ENCODE measurements at places on chromosomes 4 and X.

- no peaks in the 10 kb centered on the region for H3K4me1 ChIP-seq
- no peak for DNase-seq
- no peaks in the 10 kb centered on the region for H3K36me3 ChIP-seq
- H3K4me3 ChIP-seq: no peak overlapping the region
- no peak overlapping the region for H3K27ac ChIP-seq
- no peaks in the 10 kb centered on the region for H3K27me3 ChIP-seq
Observed at GRCh38 chr4:3851881-3852280, 85.7 kb downstream of the ADRA2C start.

GRCh38 chrX:114267142-114267541, 316.7 kb upstream of the HTR2C start:
- no peak for DNase-seq
- no peaks in the 10 kb centered on the region for H3K27me3 ChIP-seq
- H3K4me1 ChIP-seq: no peaks in the 10 kb centered on the region
- no peak overlapping the region for H3K4me3 ChIP-seq
- no peaks in the 10 kb centered on the region for H3K36me3 ChIP-seq
- H3K27ac ChIP-seq: no peak overlapping the region

GRCh38 chrX:49242545-49243066, 7.3 kb downstream of the CCDC22 start:
- H3K27me3 ChIP-seq: peaks cover 4% of the 10 kb centered on the region
- no peak overlapping the region for H3K27ac ChIP-seq
- no peaks in the 10 kb centered on the region for H3K4me1 ChIP-seq

GRCh38 chr4:86927843-86928395, 6.9 kb upstream of the AFF1 start:
- no peak for DNase-seq
- H3K4me1 ChIP-seq: no peaks in the 10 kb centered on the region
- no peak overlapping the region for H3K27ac ChIP-seq
- no peaks in the 10 kb centered on the region for H3K27me3 ChIP-seq
- no peaks in the 10 kb centered on the region for H3K36me3 ChIP-seq
- no peak overlapping the region for H3K4me3 ChIP-seq

- no peak overlapping the region for H3K4me3 ChIP-seq
- no peaks in the 10 kb centered on the region for H3K4me1 ChIP-seq
Observed at GRCh38 chr4:36214735-36215485, 29.4 kb downstream of the ARAP2 start.

DNA sequence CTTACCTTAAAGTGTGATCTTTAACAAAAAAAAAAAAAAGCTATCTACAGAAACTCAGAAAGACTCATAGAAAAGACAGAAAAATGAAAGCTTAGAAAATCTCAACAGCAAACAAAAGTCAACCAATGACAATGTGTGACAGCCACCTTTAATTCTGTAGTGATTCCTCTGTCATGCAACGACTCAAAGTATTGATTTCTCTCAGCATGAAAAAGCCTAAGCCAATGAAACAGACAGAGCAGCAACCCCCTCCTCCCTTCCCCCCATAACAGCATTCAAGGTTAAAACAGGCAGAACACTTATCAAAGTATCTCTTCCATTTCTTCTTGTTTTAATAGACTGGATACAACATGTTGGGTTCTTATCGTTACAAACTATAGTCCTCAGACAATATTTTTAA, 112.5 kb downstream of the MAB21L2 start:
- H3K4me1 ChIP-seq: no peaks in the 10 kb centered on the region
- DNase-seq: no peak
- no peaks in the 10 kb centered on the region for H3K36me3 ChIP-seq

DNA sequence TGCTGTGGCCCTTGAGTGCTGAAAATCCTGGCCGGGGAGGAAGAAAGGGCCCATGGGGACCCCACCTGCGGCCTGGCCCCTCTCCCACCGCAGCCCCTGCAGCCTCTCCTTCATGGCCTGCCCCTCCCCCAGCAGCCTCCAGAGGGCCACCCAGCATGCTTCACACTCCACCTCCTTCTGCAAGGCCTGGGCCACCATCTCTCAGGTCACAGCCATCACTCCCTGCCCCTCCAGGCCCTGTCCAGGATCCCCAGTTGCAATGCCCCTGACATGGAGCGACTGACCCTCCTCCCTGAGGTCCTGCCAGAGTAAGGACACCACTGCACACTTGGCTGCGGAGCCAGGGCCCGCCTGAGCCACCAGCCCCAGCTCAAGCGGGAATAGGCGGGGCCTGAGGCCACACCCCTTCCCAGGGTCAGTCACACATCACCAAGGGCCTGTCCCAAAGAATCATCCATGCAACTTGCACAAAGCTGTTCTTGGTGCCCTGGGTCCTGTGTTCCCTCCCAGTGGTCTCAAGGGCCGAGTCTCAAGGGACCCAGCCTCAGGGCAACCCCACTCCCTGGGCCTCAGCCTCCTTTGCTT, 32.9 kb downstream of the CCNQ start:
- no peak for DNase-seq
- no peak overlapping the region for H3K4me3 ChIP-seq
- no peak overlapping the region for H3K27ac ChIP-seq
- H3K4me1 ChIP-seq: no peaks in the 10 kb centered on the region
- H3K36me3 ChIP-seq: no peaks in the 10 kb centered on the region

GRCh38 chr4:2258091-2259035, 3.5 kb downstream of the MXD4 start:
- no peak overlapping the region for H3K4me3 ChIP-seq
- H3K36me3 ChIP-seq: no peaks in the 10 kb centered on the region
- no peaks in the 10 kb centered on the region for H3K27me3 ChIP-seq
- no peaks in the 10 kb centered on the region for H3K4me1 ChIP-seq
- H3K27ac ChIP-seq: no peak overlapping the region

GRCh38 chr4:150096625-150097024, 18.4 kb downstream of the DCLK2 start:
- H3K36me3 ChIP-seq: no peaks in the 10 kb centered on the region
- H3K4me3 ChIP-seq: no peak overlapping the region
- no peaks in the 10 kb centered on the region for H3K27me3 ChIP-seq
- H3K4me1 ChIP-seq: no peaks in the 10 kb centered on the region
- H3K27ac ChIP-seq: no peak overlapping the region
- DNase-seq: no peak

- H3K4me1 ChIP-seq: peaks cover 7% of the 10 kb centered on the region
- H3K27me3 ChIP-seq: no peaks in the 10 kb centered on the region
- no peak overlapping the region for H3K27ac ChIP-seq
Observed at GRCh38 chrX:123878252-123878721, 18.4 kb downstream of the XIAP start.

- no peaks in the 10 kb centered on the region for H3K36me3 ChIP-seq
- peaks cover 10% of the 10 kb centered on the region for H3K4me1 ChIP-seq
- DNase-seq: no peak
- no peak overlapping the region for H3K4me3 ChIP-seq
- H3K27ac ChIP-seq: no peak overlapping the region
- H3K27me3 ChIP-seq: no peaks in the 10 kb centered on the region
Observed at GRCh38 chr4:123068081-123068480, 145.7 kb upstream of the NUDT6 start.

- H3K4me1 ChIP-seq: no peaks in the 10 kb centered on the region
- no peak overlapping the region for H3K27ac ChIP-seq
- H3K36me3 ChIP-seq: no peaks in the 10 kb centered on the region
- DNase-seq: no peak
- H3K27me3 ChIP-seq: no peaks in the 10 kb centered on the region
Observed at GRCh38 chr4:116374815-116375214, 710.6 kb downstream of the TRAM1L1 start.

- H3K27me3 ChIP-seq: no peaks in the 10 kb centered on the region
Observed at GRCh38 chr4:82560853-82561785, 669 bp downstream of the TMEM150C start.

DNA sequence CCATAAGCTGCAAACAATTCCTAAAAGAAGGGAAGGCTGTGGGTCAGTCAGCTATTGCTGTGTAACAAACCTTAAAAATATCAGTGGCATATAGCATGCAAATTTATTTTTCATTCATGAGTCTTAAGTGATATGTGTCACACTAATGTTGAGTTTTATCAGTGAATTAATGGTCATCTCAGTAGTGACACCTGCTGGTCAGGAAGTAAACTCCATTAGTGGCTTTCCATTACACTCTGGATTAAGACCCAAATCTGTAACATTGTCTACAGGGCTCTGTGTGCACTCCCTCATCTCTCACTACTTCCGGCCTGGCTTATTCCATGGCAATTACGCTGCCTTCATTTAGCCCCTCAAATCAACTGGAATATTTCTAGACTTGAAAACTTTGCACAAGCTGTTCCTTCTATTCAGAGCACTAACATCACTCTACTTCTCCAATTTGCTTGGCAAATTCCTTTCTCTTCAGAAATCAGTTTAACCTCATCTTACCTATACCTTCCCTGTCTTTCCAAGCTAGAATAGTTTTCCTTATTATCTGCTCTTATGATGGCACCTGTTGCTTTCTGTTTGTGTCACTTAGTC, 217.3 kb upstream of the TAPT1 start:
- no peak for DNase-seq
- no peak overlapping the region for H3K4me3 ChIP-seq
- no peaks in the 10 kb centered on the region for H3K36me3 ChIP-seq
- H3K27ac ChIP-seq: no peak overlapping the region
- H3K4me1 ChIP-seq: peaks cover 5% of the 10 kb centered on the region
- H3K27me3 ChIP-seq: no peaks in the 10 kb centered on the region

DNA sequence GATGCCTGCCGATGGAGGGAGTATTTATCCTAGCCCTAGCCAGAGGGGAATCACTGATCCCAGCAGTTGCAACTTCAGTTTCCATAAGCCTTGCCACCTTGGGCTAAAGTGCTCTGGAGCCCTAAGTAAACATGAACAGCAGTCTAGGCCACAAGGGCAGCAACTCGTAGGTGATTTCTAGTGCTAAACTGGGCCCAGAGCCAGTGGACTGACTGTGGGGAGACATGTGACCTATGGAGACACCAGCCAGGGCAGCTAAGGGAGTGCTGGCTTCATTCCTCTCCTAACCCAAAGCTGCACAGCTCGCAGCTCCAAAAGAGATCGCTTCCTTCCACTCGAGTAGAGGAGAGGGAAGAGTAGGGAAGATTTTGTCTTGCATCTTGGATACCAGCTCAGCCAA, 120.8 kb upstream of the MAGEA10 start:
- H3K27ac ChIP-seq: no peak overlapping the region
- H3K36me3 ChIP-seq: no peaks in the 10 kb centered on the region
- DNase-seq: no peak
- H3K27me3 ChIP-seq: no peaks in the 10 kb centered on the region
- H3K4me1 ChIP-seq: no peaks in the 10 kb centered on the region
- no peak overlapping the region for H3K4me3 ChIP-seq

DNA sequence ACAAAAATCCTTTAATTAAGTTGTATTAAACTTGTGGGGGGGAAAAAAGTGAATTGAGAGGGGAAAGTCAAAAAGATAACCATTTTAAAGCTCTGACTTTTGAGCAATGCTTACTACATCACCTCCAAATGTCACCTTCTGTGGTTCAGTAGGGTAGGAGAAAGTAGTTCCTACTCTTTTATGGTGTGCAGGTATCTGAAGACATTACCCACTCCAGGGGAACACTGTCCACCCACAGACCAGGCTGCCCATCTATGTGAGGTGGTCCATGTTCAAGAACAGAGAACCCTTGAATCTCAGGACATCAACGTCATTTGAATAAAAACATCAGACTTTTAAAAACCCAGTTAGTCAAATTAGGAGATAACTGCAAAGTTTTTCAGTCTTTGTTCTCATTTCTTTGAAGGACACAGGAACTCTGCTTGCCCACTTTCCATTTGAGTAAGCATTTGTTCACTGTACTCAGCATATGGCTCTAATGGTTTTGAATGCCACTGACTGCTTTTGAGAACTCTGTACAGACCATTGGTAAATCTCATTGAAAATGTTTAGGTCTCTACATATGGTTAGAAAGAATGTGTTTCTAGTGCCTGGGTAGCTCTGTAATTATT, 18.4 kb downstream of the NMU start:
- H3K27me3 ChIP-seq: no peaks in the 10 kb centered on the region
- no peak overlapping the region for H3K4me3 ChIP-seq
- H3K27ac ChIP-seq: no peak overlapping the region
- DNase-seq: no peak
- H3K36me3 ChIP-seq: no peaks in the 10 kb centered on the region

GRCh38 chr4:21447301-21448054, 501.1 kb downstream of the KCNIP4 start:
- no peaks in the 10 kb centered on the region for H3K4me1 ChIP-seq
- H3K36me3 ChIP-seq: no peaks in the 10 kb centered on the region
- no peak for DNase-seq

DNA sequence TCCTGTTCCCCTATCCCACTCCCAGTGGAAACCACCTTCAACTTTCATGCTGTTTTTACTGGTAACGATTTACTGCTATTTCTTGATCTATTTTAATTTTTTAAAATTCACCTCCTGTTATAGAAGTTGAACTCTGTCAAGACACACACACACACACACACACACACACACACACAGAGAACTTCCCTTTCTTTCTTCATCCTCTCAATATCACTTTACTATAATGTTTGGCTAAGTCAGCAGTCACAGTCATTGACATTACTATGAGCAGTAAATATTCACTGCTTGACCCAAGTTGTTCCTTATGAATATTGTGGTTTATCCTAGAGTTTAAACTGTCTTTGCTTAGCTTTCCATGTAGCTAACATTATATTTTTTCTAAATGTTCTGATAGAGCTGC, 24.0 kb upstream of the SGMS2 start:
- H3K27ac ChIP-seq: no peak overlapping the region
- H3K4me1 ChIP-seq: no peaks in the 10 kb centered on the region
- H3K27me3 ChIP-seq: no peaks in the 10 kb centered on the region
- no peak for DNase-seq

DNA sequence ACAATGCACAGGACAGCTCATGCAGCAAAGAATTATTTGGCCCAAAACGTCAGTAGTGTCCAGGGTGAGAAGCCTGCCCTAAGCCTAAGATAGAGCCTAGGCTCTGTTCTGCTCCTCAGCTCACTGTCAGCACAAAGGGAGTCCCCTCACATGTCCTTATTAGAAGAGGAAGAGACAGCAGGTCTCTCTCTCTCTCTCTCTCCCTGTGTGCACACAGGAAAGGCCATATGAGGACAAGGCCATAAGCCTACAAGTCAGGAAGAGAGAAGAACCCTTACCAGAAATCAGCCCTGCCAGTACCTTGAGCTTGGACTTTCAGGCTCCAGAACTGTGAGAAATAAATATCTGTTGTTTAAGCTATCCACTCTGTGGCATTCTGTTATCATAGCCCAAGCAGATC, 20.4 kb downstream of the FAM184B start:
- no peak overlapping the region for H3K4me3 ChIP-seq
- H3K27me3 ChIP-seq: no peaks in the 10 kb centered on the region
- no peaks in the 10 kb centered on the region for H3K36me3 ChIP-seq
- no peak overlapping the region for H3K27ac ChIP-seq

DNA sequence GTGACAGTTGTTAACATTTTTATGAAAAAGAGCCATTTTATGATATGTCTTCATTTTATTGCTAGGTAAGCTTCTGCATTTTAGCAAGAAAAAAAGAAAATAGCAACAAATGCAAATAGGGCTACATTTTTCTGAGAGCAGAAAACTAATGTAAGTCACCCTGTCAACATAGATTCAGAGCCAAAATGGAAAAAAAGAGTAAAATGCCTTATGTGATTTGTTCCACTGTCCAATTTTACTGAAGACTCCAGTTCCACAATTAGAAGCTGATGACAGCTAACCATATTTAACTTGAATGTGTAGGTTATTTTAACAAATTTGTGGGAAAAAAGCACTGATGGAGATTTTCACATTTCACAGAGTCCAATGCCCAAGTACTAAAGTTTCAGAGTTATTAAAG, 772.3 kb downstream of the FAT4 start:
- no peaks in the 10 kb centered on the region for H3K36me3 ChIP-seq
- H3K27ac ChIP-seq: no peak overlapping the region
- H3K4me1 ChIP-seq: no peaks in the 10 kb centered on the region
- DNase-seq: no peak
- no peak overlapping the region for H3K4me3 ChIP-seq

GRCh38 chrX:1450361-1451161, 2.1 kb downstream of the ASMTL start:
- no peak overlapping the region for H3K27ac ChIP-seq
- H3K4me3 ChIP-seq: no peak overlapping the region

- no peak overlapping the region for H3K4me3 ChIP-seq
- no peaks in the 10 kb centered on the region for H3K27me3 ChIP-seq
- no peak for DNase-seq
Observed at GRCh38 chr4:63361066-63361465, 1048.2 kb downstream of the TECRL start.

Measured in pancreas (tissue), 10 donors.